ENCODE measurements at places on chromosomes 4 and X. TPM values are rescaled to one million over a fixed set of nuclear protein-coding genes. Genes with fewer than 3 reads are reported as not detected.

DNA sequence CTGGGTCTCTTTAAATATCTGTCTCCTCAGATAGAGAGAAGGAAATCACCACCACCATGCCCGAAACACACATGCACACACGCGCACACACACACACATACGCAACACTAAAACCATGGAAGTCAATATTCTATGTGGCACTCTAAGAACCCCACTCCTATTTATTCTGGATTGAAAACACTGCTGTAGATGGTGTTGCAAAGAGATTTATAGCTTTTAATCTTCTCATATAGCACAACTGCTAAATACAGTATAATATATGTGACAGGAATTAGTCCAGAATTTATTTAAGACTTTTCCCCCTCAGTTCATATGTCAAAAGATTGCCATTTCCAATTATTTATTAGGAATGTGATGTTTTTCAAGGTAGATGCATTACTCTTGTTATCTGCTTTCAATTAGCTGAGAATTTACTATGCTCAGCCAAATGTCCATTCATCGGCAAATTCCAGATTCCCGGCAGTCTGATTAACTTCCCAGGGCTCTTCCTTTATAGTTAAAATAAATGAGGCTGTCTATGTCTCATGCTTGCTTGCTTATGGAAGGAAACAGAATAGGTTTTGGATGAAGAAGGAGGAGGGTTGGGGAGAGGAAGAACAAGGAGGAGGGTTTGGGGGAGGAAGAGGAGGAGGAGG lies 115.4 kb upstream of the NDP start:
- H3K36me3 ChIP-seq, result no peaks in the 10 kb centered on the region
- H3K4me3 ChIP-seq, result no peak overlapping the region

- no peak for DNase-seq
- H3K27ac ChIP-seq, result no peak overlapping the region
- H3K36me3 ChIP-seq, result no peaks in the 10 kb centered on the region
- H3K4me3 ChIP-seq, result no peak overlapping the region
Measured at GRCh38 chr4:137422666-137423065, 109.6 kb downstream of the PCDH18 start.

- no peaks in the 10 kb centered on the region for H3K27me3 ChIP-seq
- H3K4me1 ChIP-seq, result no peaks in the 10 kb centered on the region
- H3K27ac ChIP-seq, result no peak overlapping the region
- no peaks in the 10 kb centered on the region for H3K36me3 ChIP-seq
Measured at GRCh38 chrX:71525316-71525715, 7.6 kb upstream of the OGT start.

GRCh38 chr4:42633605-42634388 lies 23.1 kb downstream of the ATP8A1 start:
- no peak for DNase-seq
- no peak overlapping the region for H3K27ac ChIP-seq

DNA sequence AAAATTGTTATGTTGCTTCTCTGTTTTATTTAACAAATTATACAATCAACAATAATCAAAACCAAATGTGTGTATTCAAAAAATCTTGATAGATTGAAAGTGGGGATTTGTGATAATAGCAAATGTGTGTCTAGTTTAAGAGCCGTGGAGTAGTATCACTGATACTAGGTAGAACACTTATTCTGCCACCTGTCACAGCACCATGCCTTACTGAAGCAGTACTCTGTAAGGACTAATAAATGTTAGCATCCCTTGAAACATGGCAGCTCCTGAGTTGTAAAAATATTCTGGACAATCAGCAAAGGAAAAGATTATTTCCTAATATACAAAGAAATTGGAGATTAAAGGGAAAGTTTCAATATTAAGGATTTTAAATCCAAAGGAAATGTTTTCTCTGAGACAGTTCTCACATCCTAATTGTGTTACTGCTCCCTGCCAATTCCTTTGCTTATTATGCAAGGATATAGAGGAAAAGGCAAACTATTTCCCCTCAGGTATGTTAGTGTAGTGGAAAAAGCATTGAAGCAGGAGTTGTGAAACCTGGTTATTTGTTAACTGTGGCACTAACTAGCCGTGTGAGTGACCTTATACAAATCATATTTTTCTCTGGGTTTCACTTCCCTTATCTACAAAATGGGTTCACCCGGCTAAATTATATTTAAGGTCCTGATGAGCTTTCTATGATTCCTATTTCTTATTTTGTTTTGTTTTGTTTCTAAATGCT lies 303.1 kb downstream of the ARHGAP24 start:
- H3K4me3 ChIP-seq, result peak overlapping the region; percentile 60
- peak overlapping the region; percentile 79 for H3K27ac ChIP-seq
- no peaks in the 10 kb centered on the region for H3K36me3 ChIP-seq
- H3K27me3 ChIP-seq, result no peaks in the 10 kb centered on the region

DNA sequence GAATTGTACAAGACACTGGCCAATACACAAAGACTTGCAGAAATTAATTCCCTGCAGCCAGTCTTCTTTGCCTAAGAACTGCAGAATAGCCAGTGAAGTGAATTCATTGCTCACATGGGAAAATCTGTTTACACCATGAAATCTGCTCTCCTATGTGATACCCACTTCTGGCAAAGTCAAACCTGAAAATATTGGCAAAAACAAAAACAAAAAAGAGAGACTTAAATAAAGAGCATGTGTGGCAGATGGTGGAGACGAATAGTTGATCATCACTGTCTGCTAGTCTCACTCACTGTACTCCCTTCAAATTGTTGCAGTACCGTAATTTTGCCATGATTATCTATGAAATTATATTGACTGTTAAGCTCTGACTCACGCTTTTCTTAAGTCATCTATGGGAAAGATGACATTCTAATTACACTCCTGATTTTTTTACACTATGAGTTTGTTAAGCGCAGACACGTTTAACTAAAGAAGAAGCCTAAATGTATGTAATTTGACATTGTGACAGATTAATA lies 406.8 kb downstream of the PCDH7 start:
- DNase-seq, result no peak
- no peak overlapping the region for H3K4me3 ChIP-seq
- no peak overlapping the region for H3K27ac ChIP-seq
- H3K36me3 ChIP-seq, result no peaks in the 10 kb centered on the region
- H3K4me1 ChIP-seq, result no peaks in the 10 kb centered on the region
- no peaks in the 10 kb centered on the region for H3K27me3 ChIP-seq

DNA sequence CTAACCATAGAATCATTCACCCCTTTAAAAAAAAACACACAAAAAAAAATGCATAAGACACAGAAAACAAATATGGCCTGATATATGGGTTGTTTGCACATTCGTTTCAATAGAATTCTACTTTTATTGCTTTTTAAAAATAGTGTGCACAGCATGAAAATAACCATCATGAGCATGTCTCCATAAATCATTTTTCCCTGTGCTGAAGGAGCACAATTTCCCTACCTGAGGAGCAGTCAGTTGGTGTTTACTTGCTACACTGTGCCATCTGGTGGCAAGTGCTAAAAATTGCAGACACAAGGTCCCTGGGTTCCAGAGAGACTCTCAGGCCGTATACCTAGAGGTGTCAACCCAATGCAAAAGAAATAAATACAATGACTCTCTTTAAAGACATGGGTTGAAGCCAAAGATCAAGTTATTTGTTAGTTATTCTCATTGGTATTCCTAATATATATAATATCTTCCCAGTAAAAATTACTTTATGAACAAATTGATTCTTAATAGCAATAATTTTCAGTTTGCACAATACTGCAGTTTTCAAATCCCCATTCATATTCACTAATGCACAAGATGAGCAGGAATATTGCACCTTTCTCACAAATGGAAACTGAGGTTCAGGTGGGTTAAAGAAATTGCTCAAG lies 551.4 kb downstream of the IQCM start:
- no peak overlapping the region for H3K4me3 ChIP-seq
- no peaks in the 10 kb centered on the region for H3K4me1 ChIP-seq
- H3K36me3 ChIP-seq, result no peaks in the 10 kb centered on the region

Gene MCTS1
- total RNA-seq, result not detected

Data from ascending aorta (tissue), 2 donors.